NCI-H1694 treated with DMSO at 0.1 percent for 48 hours (cell line): ENCODE measurements at places on chromosomes 2 and 18.

DNA sequence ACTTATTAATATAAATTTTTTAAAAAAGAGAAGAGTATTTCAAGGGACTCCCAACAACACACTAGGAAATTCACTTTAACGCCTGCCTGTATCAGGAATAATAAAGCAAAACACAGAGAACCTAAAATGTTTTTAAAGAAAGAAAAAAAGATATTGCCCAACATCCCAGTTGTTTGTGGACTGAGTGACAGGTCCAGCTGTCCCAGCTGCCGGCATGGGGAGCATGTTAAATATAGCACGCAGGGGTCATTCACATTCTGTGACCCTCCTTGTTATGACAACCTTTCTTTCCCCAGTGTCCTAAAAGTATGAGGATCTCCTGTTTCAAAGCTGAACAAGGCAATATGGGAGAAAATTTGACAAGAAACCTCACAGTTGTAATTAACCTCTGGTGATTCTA lies 4.4 kb downstream of the KLHL41 start:
- no peak for DNase-seq

- DNase-seq = no peak
Measured at GRCh38 chr2:159093497-159093896, 125.1 kb downstream of the TANC1 start.

DNA sequence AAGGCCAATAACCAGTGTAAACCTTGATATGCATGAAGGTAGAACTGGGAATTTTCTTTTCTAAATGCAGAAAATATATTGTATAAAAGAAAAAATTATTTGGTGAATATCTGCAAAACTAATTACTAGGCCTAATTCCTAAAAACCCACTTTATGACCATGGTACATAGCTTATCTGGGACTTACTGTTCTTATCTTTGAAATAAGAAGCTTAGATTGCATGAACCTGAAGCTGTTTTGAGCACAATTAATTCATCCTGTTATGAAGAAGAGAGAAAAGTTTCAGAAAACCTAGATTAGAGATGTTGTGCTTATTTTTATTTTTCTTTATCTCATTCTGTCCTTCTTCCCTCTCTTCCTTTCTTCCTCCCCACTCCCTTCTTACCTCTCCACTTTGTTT lies 235.0 kb downstream of the GULP1 start:
- DNase-seq = no peak

DNA sequence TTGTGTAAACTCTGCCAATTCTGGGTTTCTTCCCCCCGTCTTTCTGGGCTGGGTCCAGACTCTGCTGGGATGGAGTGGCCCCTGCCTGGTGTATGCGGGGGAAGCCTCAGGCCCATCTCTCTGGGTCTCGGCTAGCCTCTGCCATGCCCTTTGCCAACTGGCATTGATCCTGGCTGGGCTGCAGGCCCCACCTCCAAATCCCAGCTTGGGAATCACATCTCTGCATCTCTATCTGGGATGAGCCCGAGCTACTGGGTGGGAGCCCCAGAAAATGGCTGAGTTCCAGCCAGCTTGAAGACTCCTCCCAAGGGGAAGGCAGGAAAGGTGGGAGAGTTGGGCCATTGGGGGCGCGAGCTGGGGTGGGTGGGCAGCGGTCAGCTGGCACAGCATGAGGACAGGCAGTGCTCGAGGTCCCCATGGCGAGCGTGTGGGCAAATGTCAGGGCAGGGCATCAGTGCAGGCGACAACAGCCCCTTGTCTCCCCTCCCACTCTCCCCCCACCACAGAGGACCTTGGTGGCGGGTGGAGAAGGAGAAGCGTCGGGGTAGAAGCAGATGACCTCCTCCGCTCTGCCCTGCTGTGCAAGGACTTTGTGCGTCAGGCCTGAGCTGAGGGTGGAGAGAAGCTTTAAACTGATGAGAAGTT lies 139.4 kb downstream of the ASB1 start:
- no peak for DNase-seq
